Gastroesophageal sphincter (tissue), 4 donors: ENCODE measurements at places on chromosomes 1 and 21.

- ATAC-seq: peak; percentile 25
Measured at GRCh38 chr1:157025385-157025784, 20.2 kb downstream of the ARHGEF11 start.

DNA sequence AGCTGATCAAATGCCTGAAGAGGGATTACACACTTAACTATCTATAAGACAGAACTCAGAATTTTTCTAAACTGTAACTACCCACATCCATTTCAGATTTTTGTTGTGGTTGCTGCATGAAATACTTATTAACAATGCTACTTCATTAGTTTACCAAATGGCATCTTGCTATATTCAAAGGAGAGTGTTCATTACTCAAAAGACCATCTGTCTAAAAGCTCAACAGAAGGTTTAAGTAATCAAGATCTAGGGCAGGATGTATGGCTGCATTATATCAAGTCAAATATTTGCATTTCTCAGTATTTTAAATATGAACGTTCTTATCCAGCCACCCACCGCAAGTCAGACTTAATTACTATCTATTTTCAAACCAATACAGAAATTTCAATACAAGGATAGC, 79.9 kb downstream of the SIPA1L2 start:
- ATAC-seq: no peak

DNA sequence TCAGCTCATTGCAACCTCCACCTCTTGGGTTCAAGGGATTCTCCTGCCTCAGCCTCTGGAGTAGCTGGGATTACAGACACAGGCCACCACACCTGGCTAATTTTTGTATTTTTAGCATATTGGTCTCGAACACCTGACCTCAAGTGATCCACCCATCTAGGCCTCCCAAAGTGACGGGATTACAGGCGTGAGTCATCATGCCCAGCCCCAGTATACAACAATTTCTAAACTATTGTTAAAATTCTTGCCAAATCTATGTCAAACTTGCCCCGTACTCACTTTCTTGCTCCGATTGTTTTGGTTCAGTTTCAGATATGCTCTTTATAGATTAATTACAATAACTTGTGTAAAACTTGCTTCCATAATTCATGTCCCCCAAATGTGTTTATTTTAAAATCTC, 4.1 kb downstream of the RGS18 start:
- no peak for ATAC-seq

- ATAC-seq: no peak
Measured at GRCh38 chr1:98088381-98088780, 167.5 kb upstream of the DPYD start.

DNA sequence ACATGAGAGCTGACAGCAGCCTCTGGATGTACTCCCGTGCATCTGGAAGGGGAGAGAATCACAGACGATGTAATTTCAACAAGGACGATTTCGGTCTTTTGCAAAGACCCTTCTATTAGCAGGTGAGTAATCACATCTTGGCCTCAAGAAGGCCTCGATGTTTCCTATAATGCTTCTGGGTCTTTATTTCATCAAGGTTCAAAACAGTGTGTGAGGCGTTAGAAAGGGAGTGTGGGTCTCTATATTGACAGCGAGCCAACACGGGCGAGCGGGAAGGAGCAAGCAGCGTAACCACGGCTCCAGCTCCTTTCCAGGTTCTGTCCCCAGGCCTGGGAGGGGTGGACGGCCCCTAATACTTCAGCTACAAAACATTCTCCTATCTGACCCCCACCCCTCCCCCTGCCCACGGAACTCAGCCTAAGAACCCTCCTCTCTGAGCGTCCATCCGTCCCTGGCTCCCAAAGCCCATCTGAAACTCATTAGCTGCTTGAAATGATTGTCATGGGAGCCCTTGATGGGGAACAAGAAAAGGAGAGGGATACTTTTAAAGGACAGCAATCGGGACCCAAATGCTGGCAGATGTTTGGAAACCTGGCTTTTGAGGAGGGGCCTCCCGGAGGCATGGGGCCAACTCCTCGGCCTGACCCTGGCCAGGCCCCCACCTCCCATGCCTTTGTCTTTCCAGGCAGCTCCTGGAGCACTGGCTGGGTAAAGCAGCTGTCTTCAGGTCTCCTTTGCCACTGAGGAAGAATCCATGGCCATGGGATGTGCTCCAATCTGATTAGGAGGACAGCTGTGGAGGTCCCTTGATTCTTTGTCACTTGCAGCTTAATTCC, 250.8 kb downstream of the FOXD2 start:
- no peak for ATAC-seq

DNA sequence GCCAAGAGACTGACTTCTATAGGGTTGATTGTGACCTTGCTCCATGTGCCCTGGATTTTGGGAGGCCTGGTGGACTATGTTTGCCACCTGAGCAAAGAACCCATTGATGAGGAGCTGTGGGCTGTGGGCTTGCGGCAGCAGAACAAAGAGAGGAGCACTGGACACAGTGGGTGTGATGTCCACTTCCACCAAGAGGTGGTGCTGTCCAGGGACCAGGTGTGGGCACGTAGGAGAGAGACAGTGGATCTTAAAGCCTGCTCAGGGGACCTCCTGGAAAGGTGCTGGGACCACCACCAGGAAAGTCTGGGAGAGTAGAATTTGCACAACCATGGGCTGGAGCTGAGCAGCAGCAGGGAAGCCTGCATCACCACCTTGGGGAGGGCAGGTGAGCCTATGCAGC, 106.7 kb upstream of the ETS2 start:
- no peak for ATAC-seq

- no peak for ATAC-seq
Measured at GRCh38 chr1:187038784-187039183, 210.0 kb downstream of the PLA2G4A start.

- no peak for ATAC-seq
Measured at GRCh38 chr1:207454046-207454964, at the start of gene CR2. Gene CR2 (plus strand): TSS chr1:207454328. CDS start chr1:207454419, 91 bp downstream.

DNA sequence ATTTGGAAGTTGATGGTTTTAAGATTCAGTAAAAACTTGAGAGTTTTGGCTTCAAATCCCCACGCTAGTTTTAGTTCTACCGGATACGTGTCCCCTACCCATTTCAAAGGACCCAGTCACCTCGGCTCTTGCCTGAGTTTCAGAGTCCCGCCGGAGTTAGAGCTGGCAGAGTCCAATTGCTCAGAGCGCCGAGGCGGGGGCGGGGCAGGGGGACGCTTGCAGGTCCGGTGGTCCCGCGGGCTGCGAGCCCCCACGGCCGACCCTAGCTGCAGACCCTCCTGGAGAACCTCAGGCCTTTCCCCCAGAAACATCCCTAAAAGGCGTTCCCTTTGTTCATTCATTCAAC, 765 bp upstream of the VPS45 start:
- peak; percentile 47 for ATAC-seq

DNA sequence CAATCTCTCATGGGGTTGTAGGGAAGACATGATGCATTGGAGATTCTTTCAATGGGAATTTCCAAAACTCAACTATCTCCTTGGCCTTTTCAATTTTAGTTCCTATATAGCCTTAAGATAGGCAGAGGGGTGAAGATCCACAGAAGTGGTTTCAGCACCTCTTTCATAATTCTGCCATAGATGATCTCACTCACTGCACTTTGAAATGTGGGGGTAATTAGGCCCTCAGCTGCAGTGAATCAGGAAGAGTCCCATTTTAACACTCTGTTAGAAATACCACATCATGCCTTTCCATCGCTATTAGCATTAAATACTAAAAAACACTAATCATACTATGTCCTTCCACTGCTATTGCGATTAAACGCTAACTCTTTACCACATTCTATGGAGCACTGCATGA, 25.1 kb upstream of the EEIG2 start:
- ATAC-seq: no peak
